Small intestine (tissue), 16 donors: ENCODE measurements at places on chromosomes 2 and 18.

DNA sequence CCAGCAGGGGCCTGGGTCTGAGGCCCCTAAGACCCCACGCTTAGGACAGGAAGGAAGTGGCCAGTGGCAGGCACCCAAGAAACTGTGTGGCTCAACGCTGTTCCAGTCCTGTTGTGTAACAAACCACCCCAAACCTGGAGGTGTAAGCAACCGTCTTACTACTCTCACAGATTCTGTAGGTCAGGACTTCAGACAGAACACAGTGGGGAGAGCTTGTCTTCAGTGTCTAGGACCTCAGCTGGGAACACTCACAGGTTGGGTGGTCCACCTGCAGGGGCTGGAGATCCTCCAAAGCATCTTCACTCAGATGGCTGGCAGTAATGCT lies 123.0 kb downstream of the KLHL29 start:
- H3K27ac ChIP-seq: no peak overlapping the region
- DNase-seq: no peak
- H3K36me3 ChIP-seq: no peaks in the 10 kb centered on the region
- no peak overlapping the region for H3K4me3 ChIP-seq
- H3K4me1 ChIP-seq: no peaks in the 10 kb centered on the region

DNA sequence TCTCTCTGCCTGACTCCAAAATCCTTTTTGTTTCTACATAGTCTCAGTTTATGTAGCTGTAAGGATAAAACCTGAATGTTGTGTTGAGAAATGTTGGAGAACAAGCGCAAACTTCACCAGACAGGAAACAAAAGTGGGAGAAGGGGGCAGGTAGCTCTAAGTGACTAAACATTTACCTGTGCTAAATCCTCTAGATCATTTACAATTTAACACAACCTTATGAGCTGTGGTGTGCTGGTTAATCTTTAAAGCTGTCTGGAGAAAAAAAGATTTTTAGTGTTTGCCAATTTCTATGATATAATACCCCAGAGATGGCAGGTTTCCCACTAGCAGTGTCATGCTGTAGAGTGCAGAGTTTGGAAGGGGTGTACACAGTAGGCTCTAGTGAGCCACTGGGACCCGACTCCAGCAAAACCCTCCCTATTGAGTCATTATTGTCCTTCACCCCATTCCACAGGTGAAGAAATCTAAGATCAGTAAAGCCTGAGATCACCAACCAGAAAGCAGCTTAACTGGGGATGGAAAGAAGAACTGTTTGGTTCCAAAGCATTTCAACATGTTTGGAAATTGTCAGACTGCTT lies 992.0 kb downstream of the DCDC2C start:
- no peaks in the 10 kb centered on the region for H3K36me3 ChIP-seq
- no peak for DNase-seq
- no peaks in the 10 kb centered on the region for H3K4me1 ChIP-seq
- no peak overlapping the region for H3K27ac ChIP-seq
- H3K27me3 ChIP-seq: no peaks in the 10 kb centered on the region

DNA sequence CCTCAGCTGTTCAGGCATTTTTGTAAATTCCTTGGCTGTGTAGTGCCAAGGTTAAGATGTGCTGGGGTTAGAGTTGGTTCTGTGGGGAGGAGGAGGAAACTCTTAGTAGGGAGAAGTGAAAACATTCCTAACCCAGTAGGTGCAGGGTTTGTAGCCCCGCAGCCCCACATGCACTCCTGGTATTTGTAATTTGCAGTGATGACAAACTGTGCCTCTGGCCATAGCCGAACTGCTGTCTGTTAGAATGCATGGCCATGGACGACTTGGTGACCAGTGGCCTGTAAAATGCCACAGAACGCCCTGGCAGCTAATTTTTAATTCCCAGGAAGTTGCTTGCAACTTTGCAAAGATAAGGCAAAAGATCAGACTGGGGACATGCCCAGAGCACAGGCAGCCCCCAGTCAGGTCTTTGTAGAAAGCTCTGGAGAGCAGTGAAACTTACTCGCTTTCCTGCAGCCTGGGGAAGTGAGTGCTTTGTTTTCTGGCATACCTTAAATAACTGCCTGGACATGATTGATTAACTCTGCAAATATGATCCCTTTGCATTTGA lies 38.4 kb downstream of the LYPD6B start:
- no peak overlapping the region for H3K4me3 ChIP-seq
- DNase-seq: no peak
- H3K27me3 ChIP-seq: no peaks in the 10 kb centered on the region
- H3K36me3 ChIP-seq: no peaks in the 10 kb centered on the region
- no peak overlapping the region for H3K27ac ChIP-seq

- no peak for DNase-seq
- peaks cover 35% of the 10 kb centered on the region for H3K4me1 ChIP-seq
- no peaks in the 10 kb centered on the region for H3K36me3 ChIP-seq
- peaks cover 26% of the 10 kb centered on the region for H3K27me3 ChIP-seq
These were observed 15.5 kb downstream of the EMX1 start for GRCh38 chr2:72932805-72933204.
